Spleen (tissue), 13 donors: ENCODE measurements at places on chromosomes 4 and X.

DNA sequence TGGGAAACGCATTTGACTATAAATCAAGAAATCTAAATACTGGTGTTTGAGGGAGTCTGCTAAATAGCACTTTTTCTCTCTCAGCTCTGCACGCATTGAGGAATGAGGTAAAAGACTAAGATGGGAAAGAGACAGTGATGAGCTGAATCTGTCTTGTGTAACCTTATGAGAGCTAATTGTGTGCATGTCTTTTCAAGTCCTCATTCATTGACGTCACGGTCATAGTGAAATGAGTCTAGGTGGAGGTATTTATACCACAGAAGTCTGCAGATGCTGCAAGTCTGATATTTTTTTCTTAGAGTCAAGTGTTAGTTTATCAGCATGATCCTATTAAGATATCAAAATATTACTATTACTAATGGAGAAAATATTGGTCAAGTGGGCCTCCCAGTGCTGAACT lies 361.5 kb upstream of the HS3ST1 start:
- DNase-seq = no peak

GRCh38 chrX:119067023-119067739 lies 5.6 kb upstream of the CT47C1 start:
- no peak for DNase-seq

- DNase-seq = no peak
Observed at GRCh38 chr4:119580293-119580692, 48.3 kb downstream of the PDE5A start.

GRCh38 chrX:27671234-27671633 lies 81.1 kb downstream of the DCAF8L2 start:
- no peak for DNase-seq

GRCh38 chr4:86247906-86248305 lies 111.9 kb downstream of the MAPK10 start:
- no peak for DNase-seq

- DNase-seq = no peak
Observed at GRCh38 chrX:119251386-119251785, 15.3 kb downstream of the PGRMC1 start.

- no peak for DNase-seq
Observed at GRCh38 chr4:114137984-114138383, 158.5 kb upstream of the ARSJ start.

GRCh38 chr4:42761804-42762203 lies 104.9 kb upstream of the ATP8A1 start:
- no peak for DNase-seq

GRCh38 chr4:47744253-47744652 lies 93.6 kb downstream of the CORIN start:
- no peak for DNase-seq

DNA sequence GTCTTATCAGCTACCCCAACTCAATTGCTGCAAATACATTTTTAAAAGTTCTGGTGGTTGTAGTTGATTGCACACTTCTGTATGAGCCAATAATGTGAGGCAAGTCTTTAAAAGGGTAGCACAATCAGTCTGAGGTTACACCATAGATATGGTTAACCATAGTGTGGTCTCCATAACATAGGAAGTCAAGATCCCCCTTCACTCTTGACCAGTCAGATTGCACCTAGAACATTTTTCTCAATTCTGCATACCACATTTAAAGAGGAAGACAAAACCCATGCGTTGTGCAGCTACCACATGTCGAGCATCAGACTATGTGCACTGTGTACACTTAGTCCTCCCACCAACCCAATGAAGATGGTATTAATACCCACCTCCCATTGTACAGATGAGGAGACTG lies 26.5 kb upstream of the CYBB start:
- DNase-seq = no peak

DNA sequence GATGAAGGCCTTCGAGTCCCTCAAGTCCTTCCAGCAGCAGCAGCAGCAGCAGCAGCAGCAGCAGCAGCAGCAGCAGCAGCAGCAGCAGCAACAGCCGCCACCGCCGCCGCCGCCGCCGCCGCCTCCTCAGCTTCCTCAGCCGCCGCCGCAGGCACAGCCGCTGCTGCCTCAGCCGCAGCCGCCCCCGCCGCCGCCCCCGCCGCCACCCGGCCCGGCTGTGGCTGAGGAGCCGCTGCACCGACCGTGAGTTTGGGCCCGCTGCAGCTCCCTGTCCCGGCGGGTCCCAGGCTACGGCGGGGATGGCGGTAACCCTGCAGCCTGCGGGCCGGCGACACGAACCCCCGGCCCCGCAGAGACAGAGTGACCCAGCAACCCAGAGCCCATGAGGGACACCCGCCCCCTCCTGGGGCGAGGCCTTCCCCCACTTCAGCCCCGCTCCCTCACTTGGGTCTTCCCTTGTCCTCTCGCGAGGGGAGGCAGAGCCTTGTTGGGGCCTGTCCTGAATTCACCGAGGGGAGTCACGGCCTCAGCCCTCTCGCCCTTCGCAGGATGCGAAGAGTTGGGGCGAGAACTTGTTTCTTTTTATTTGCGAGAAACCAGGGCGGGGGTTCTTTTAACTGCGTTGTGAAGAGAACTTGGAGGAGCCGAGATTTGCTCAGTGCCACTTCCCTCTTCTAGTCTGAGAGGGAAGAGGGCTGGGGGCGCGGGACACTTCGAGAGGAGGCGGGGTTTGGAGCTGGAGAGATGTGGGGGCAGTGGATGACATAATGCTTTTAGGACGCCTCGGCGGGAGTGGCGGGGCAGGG lies 568 bp downstream of the HTT start:
- DNase-seq = no peak

DNA sequence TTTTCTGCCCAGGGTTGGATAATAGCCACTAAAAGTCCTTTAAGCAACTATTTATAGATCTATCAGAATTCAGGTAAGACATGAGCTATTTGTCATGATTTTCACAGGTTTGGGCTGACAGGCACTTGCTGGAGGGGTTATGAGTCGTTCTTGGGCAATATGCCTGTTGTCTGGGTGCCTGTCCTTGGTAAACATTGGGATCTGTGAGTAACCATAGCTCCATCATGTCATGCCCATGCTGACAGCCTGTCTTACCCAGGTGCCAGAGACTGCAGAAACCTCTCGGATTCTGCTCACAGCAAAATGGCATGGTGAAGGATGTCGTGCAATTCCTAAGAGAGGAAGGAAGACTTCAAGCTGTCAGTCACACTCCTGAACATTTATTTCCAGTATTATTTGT lies 116.0 kb upstream of the PUDP start:
- no peak for DNase-seq

DNA sequence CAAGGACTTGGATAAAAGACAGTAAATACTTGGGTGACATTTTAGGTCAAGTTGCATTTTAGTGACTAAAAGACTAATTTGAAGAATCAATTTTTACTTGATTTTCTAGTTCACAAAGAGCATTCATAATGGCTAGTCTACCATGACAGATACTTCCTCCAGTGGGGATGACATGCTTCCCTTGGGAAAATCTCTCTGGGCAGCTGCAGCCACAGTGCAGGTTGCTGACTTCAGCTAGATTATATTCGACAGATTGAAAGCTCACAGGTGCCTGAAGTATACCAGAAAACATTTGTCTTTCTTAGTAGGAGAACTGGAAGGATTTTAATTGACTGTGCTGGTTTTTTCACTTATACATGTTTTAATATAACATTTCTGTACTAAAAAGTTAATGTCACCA lies 209.6 kb upstream of the MAGEB2 start:
- DNase-seq = no peak

GRCh38 chr4:94827481-94828110 lies 69.8 kb downstream of the BMPR1B start:
- no peak for DNase-seq

DNA sequence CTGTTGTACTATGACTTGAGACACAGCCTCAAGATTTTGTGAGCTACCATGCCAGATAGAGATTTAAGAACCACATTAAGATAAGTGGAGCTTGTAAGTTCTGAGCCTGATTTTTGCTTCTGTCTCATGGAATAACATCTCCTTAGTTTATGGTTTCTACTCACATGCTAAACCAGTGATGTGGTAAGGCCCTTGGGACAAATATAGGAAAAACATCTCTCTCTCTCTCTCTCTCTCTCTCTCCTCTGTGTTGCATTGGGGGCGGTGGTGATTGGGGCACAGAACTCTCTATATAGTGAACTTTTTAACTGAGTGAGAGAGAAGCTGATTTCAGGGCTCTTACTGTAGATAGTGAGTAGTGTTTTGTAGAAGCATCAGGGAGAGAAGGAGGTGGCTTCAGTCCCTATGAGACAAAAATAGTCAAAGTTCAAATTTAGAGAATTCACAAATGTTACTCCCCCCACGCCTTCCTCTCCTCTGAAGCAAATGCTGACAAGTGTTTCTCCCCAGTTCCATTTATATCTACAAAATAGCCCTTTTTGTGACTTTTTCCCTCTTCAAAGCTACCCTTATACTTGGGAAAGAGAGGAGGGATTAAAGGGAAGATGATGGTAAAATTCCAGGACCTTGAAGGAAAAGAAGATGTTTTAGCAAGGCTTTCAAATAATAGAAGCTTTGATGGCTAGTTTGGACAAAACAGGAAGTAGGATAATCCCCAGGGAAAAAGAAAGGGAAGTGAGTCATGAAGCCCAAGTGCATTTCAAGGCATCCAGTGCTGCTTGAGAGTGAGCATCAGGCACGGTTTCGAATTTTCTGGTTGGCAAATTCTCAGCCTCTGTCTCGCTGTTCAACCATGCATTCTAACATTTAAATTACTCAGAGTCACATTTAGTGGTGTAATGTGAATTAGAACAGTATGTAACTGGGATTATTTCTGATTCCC lies 134.3 kb upstream of the AP1S2 start:
- DNase-seq = no peak

DNA sequence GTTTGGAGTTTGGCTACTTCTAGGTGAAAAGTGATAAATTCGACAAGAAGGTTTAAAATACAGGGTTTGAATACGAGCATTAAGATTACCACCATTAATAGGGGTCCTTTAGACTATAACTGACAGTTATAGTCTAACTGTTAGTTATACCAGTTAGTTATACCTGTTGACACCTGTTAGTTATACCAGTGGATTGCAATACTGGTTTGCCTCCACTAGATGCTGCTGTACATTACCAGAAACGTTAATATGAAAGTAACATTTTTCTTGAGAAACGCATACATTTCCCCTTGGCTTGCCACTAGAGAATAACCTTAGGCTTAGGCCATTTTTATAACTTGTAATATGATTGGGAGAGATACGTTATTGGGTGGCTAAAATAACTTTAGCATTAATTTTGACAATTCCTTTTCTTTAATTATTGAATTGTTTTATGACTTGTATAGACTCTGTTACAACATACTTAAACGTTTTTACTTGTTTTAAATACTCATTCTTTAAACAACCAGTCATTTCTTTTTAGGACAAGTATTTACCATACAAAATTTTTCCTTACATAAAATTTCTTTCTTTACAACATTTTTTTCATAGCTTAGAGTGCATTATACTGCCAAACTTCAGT lies 911.2 kb downstream of the FSTL5 start:
- DNase-seq = no peak

GRCh38 chr4:143273160-143273917 lies 63.3 kb upstream of the GAB1 start:
- no peak for DNase-seq

GRCh38 chr4:186934841-186935443 lies 211.3 kb upstream of the FAT1 start:
- DNase-seq = no peak

GRCh38 chrX:16087076-16087475 lies 36.3 kb upstream of the GRPR start:
- no peak for DNase-seq

DNA sequence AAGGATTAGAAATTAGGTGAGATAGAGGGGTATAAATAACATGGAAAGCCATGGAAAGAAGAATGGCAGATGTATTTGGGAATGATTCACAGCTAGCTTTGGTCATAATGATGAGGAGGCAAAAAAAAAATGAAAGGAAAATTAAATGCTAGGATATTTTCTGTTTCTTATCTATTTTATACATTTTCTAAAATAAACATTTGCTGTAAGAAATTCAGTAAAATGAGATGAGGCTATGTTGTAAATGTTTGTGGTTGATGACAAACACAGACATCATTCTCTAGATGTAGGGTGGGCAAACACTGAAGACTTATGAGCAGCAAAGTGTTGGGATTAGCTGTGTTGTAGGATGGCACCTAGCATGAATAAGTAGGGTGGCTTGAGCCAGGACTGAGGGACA lies 407.1 kb downstream of the IL15 start:
- no peak for DNase-seq

- DNase-seq = no peak
Observed at GRCh38 chr4:124144238-124144654, 568.3 kb downstream of the ANKRD50 start.

DNA sequence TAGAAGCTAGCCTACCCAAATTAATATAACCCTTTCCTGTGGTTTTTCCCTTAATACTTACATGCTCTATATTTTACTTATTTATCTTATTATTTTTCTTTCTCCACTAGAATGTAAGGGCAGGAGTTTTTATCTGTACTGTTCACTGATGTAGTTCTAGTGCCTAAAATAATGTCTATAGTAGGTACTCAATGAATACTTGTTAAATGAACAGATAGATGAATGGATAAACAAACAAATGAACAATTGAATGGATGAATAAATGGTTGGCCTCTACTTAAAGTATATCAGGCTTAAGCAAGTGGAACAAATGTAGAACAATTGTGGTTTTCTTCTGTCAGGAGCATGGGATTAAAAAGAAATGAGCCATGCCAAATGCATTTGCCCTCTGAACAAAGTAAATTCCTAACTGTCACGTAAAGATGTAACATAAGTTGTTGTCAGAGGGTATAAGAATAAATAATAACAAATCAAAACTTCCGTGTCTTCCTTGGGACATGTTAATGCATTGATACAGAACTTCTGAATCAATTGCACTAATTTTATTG lies 54.1 kb downstream of the SYTL5 start:
- DNase-seq = no peak

DNA sequence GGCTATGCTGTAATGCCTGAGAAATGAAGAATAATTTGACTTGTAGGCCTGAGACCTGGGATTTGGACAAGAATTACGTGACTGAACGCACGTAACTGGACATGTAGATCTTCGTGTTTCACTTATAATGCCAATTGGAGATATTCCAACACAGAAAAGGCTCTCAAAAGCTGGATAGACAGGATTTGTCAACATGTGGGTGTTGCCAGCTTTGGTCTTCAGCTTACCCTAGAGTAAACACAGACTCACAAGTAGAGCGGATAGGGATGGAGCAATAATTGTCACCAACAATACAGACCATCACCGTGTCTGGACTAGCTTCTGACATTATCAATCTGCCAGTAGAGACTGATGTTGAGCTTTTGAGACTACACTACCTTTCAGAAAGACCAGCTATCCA lies 1511.0 kb upstream of the ADGRL3 start:
- DNase-seq = no peak
